ENCODE measurements at places on chromosomes 2 and 18.

DNA sequence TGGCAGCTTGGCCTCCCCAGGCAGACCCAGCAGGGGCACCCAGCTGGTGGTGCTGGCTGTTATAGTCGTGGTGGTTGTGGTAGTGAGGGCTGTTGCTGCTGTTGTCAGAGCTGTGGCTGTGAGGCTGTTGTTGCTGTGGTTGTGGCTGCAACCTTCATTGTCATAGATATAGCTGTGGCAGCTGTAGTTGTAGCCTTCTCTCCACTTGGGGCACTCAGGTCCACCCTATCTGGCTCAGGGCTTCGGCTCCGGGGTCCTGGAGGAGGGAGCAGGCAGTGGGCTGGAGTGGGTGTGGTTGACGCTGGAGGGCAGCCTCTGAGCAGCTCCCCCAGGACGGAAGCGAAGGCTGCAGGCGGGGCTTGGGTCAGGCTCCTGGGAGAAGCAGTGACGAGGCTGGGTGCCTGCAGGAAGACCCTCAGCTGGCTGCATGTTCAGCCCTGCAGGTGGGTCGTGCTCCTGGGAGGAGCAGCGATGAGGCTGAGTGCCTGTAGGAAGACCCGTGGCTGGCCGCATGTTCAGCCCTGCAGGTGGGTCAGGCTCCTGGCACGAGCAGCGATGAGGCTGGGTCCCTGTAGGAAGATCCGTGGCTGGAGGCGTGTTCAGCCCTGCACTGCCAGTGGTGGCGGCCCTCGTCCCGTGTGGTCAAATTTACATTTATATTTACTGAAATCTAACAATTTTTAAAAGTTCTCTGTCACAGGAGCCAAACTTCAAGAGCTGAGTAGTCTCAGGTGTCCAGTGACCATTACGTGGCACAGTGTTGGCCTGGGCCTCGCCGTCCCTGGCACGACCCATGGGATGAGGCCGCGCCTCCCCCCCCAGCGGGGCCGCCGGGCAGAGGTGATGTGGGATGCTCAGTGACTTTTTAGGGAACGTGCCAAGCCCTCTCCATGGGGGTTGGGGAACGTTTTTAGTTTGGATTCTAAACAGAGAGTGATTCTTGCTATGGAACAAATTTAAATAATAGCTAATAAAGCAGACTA lies 79.2 kb upstream of the PXDN start:
- no peak for DNase-seq

- no peak for DNase-seq
These were observed 172.5 kb downstream of the NCK2 start for GRCh38 chr2:105917226-105917625.

DNA sequence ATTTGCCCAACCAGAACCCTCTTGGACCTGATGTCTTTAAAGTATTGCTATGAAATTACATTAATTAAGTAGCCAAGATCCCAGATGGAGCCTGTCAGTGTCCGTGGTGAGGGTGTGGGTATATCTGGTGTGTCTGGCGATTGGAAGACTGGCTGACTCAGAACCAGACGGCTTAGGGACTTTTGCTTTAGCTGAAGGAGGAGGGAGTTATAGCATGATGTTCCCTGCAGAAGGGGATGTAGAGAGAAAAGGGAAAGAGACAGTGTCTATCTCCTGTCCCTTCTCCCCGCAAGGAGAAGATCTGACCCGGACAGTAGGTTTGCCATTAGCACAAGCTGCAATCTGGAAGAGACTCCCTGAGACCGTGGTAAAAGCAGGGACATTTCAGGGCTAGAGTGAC lies 60.6 kb downstream of the POU3F3 start:
- no peak for DNase-seq

GRCh38 chr18:56521263-56521662 lies 117.1 kb downstream of the TXNL1 start:
- no peak for DNase-seq

DNA sequence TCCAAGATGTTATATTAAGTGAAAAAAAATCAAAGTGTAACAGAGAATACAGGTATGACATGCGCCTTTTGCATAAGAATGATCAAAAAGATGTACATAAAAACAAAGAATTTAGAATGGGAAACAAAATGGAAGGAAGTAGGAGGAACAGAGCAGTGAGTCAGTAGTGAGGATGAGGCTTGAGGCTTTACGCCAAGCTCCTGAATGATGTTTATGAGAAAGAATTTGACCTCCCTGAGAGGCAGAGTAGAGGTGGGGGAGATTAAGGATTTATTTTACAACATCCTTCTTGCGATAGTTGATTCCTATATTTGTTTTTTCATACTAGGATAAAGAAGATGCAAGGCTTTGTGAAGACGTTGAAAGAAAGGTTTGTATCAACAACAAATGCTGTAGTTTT lies 81.4 kb downstream of the DCDC2C start:
- DNase-seq = no peak

DNA sequence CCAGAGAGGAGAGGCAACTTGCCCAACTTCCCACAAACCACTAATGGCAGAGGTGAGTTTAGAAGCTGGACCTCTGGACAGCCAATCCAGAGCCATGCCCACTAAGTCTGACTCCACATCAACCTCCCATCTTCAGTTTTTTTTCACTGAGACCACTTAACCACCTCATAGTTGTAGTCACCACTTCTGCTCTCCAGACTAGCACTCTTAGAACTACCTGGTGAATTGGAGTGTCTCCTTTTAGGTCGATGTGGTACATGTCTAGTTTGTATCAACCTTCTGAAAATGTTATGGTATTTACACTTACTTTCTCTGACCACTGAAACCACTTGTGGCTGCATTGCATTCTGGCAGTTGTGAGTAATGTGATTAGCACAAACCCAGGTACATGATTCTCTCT lies 743.6 kb upstream of the FANCL start:
- DNase-seq = no peak

GRCh38 chr2:128365217-128365905 lies 46.7 kb upstream of the HS6ST1 start:
- DNase-seq = no peak

DNA sequence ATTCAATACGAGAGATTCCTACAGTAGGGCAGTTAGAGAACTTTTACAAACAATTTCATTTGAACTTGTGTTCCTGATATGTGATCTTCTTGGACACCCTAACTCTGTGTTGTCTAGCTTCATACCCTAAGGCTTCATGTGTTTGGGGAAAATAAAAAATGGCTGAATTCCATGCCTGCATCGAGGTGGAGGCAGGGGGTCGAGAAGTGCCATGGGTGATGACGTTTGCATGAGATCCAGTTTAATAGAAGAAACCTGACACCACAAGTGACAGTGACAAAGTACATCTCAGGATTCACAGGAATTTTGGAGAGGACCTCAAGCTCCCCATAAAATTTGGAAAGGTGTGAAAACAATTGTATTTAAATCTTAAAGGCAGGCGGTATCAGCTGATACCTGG lies 169.2 kb upstream of the NABP1 start:
- no peak for DNase-seq

DNA sequence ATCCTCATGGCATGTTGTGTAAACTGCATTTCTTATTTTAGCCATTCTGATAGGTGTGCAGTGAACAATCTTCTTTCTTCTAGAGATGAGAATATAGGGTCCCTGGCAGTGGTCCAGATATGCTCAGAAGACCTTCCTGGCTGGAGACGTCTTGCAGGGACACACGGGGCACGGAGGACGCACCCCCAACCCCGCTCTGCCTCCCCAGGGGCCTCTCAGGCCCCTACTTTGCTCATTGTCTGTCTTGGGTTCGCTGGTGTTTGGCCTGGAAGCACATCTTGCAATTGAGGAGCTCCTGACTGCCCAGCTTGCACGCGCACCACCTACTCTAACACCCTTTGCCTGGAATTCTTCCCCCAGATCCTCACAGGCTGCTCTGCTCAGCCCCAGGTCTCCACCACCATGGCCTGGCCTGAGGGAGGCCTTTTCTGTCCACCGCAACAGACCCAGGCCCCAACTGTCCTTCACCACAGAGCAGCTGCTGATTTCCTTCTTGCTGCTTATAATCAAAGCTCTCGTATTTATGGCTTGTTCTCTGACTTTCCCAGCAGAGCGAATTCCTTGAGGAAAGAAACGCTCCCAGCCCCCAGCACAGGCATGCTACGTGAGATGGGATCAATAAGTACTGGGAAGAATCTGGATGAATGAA lies 295.9 kb upstream of the HDAC4 start:
- no peak for DNase-seq

GRCh38 chr2:126115975-126116374 lies 540.0 kb upstream of the GYPC start:
- no peak for DNase-seq

DNA sequence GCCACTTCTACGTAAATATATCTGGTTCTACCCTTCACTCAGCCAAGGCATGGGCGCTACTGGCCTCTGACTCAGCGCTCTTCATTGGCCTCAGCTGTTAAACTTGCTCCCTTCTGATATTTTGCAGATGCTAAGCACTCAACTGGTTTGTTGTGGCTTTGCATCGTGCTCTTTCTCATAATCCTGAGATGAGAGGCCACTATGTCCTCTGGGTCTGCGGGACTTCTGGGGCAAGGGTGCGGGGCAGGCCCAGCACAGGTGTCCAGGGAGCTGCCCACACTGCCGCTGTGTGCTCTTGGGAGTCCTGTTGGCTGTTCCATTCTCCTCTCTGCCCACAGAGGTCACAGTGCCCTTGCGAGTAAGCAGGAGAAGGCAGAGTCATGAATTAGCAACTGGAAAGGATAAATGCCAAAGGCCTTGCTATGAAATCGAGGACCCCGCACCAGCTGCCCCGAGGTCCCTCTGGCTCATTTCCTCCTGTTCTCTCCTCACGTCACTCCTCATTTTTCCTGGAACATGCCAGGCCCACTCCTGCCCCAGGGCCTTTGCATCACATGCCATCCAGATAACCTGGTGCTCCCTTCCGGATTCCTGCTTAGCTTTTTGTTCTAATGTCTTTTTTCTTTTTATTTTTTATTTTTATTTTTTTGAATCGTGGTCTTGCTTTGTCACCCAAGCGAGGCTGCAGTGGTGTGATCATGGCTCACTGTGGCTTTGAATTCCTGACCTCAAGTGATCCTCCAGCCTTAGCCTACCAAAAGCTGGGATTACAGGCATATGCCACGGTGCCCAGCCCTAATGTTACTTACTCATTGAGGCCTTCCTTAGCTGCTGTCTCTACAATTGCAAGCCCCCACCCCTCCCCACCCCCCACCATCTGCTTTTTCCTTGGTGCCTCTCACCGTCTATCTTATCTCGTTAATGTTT lies 34.9 kb upstream of the MAT2A start:
- peak; percentile 80 for DNase-seq

DNA sequence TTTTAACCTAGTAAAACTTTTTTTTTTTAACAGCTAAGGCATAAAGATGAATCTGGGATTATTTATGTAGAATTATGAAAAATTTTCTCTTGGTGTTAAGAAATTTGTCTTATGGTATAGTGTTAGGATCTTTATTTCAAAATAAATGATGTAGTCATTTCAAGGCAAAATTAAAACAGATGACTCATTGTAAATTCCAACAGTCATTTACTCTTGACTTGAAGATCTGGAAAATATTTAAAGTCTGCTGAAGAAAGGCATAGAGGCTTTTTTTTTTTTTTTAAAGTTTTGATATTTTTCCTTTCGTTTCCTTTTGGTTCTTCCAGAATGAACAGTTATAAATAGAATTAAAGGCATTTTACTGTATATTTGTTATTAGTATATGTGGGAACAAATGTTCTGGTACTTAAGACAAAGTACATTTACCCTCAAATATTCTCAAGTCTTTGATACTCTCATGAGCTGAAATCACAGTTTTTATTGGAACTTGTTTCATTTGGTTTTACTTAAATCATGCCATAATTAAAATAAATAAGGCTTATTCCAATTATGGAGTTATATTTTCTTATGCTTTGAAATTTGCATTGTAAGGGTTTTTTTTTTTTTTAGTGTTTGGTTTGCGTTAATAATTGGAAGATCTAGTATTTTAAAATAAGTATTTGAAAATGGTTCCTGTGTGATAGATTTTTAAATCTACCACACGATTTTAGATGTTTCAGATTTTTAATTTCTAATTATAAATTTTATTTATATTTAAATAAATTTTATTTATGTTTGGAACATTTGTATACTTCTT lies 29.9 kb downstream of the GLS start:
- DNase-seq = no peak

DNA sequence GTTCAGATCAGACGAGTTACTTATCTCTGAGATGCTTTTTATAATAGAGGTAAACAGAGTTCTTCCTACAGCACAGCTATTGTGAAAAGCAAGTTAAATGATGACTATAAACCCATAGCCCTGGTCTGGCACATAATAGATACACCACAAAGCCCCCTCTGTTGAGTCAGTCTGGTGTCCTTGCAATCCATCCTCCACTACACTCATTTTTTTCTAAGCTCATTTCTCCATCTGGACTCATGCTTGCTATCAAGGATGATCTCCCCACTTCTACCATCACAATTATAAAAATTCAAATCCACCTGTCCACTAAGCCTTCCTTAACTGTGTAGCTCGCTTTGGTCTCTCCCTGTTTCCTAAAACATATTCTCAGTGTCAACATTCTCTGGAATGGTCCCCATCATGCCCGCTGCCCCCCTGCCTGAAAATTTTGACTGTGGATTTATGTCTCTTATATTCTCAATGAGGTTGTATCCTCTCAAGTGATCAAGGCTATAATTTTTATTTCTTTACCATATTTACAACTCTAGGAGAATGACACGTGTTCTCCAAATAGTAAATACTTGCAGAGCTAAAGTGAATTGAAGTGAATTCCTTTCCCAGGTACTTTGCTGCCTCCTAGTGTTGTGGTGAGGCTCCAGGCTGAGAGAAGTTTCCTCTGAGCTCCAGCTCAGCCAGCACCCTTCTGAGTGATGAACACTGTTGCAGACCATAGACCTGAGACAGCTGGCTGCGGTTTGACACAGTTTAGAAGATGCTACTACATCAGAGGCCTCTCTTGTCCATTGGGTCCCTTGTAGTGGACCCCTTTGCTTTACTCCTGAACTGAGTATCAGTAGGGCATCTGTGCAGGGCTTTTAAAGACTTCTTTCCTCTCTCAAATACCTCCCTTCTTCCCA lies 108.7 kb downstream of the DPP10 start:
- DNase-seq = peak; percentile 20

- no peak for DNase-seq
These were observed 301.9 kb downstream of the ZNF407 start for GRCh38 chr18:74899554-74899953.

DNA sequence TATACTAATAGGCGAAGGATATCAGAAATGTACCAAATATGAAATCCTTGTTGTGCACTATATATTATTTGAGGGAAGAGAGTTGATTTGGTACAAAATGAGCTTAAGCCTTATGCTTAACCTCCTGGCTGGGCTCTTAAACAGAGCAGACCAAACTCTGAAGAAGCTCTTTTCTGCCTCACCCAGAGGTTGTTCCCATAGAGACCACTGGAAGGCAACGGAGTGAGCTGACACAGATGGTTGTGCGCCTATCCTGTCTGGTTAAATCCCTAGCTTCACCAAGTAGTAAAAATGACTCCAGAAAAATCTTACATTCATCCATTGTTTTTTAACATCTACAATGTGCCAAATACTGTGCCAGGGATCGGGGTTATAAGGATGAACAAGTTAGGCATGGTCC lies 55.9 kb upstream of the NOL4 start:
- DNase-seq = no peak

- DNase-seq = no peak
These were observed 24.0 kb downstream of the IL1B start for GRCh38 chr2:112812318-112813267.

All from epithelial cell of proximal tubule (primary cell).